Fibroblast of villous mesenchyme (primary cell): ENCODE measurements at places on chromosomes 13 and 19. TPM values are rescaled to one million over a fixed set of nuclear protein-coding genes. Genes with fewer than 3 reads are reported as not detected.

DNA sequence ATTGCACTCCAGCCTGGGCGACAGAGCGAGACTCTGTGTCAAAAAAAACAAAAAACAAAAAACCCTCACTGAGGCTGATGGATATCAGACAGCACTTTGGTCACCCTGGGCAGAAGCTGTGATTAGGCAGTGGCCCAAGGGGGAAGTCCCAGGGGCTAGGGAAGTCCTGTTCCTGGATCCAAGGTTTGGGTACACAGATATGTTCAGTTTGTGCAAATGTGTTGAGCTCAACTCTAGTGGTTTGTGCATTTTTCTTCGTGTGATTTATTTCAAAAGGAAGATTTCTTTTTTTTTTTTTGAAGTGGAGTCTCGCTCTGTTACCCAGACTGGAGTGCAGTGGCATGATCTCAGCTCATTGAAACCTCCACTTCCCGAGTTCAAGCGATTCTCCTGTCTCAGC, 12.3 kb downstream of the MEF2B start:
- no peak for DNase-seq

DNA sequence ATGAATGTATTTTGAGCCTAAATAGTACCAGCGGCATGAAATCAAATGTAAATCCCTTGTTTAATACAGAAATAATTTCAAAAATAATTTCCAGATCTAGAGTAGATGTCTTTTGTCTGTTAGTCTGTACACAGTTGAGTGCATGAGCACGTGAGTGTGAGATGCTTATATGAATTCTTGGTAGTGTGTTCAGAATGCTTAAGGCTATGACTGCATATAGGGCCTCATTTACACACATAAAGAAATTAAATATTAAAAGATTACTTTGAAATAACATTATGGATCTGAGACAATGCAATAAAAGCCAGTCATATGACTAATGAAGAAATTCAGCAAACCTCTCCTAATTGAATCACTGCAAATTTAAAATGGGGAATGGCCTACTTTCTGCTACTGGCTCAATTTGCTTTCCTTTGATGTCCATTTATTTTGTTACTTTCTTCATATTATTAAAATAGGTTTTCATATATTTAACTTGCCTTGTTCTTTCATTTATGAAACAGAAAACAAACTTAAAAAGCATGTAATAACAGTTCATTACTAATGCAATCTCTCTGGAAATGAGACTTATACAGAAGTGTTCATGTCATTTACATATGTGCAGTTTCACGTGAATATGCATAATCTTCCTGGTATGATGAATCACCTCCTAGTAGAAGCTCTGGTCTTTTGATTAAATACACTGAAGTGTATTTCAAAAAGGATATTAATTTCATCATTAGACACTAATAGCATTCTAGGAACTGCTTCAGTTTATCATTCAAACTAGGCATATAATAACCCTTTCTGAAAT, 4.5 kb downstream of the AMER2 start:
- DNase-seq: no peak

- DNase-seq: peak; percentile 9
These were observed 259.9 kb downstream of the TBC1D4 start for GRCh38 chr13:75222031-75222430.

DNA sequence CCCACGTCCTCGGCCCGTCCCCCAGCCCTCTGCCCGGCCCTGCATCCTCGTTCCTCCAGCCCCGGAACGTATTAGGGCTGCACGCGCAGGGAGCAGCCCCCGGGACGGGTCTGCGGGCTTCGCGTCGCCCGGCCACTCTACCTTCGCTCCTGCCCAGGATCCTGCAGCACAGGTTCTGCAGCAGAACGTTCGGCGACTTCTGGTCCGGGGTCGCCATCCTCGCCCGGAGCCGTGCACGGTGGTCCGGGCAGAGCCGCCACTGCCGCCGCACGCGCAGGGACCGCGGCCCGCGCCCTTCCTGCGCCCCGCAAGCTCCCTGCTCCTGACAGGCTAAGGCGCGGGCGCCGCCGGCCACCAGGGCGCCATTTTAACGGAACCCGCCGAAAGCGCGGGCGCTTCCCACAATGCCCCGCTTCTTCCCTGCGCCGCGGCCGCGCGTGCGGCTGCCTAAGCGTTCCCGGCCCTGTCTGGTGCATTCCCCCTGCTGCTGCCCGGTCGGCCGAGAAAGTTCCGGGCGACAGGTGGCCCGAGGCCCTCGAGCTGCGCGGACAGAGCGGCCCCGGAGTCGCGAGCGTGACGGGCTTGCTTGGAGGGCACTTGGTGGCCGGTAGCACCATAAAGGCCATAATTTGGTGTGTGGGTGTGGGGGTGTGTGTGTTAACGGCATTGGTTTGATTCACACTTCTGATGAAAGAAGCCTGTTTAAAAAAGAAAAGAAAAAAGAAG, at the start of gene TUBGCP3:
TSS of gene TUBGCP3 (minus strand) at position 390 of the 726 bp plus-strand sequence. CDS start at position 217, 173 bp downstream.
- DNase-seq: peak; percentile 78

The CLEC17A gene
- not detected in 2 replicates for total RNA-seq

The ZNF17 gene
- 10.4 and 15.1 TPM in 2 replicates for total RNA-seq

The LINGO3 gene
- under 0.01 TPM in 1 of 2 replicates, not detected in the other for total RNA-seq
